ENCODE measurements at places on chromosomes 6 and 20.

DNA sequence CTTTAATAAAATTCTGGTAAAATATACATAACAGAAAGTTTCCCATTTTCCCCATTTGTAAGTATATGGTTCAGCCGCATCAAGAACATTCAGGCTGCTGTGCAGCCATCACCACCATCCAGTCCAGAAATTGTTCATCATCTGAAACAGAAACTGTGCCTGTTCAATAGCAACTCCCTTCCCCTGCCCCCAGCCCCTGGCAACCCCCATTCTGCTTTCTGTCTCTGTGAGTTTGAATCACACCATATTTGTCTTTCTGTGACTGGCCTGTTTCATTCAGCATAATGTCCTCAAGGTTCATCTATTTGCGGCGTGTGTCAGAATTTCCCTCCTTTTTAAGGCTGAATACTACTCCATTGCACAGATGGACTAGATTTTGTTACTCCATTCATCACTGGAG, 19.1 kb downstream of the VSTM2L start:
- DNase-seq, result no peak

DNA sequence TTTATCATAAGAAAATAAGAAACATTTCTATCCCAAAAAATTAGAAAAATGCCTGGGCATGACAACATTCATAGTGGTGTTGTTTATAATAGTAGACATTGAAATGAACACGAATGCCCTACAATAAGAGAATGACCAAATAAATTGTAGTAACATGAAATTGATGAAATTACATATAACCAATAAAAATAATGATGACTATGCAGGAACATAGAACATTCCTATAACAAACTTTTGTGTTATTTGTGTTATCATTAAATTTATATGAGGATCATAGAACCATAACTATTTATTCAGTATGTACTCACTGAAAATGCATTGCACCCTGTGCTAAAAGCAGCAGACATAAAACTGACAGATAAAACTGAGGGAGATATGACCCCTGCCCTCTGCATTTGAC, 399.7 kb downstream of the CBLN4 start:
- no peak for DNase-seq

- DNase-seq, result no peak
These were observed 10.1 kb upstream of the SCUBE3 start for GRCh38 chr6:35203680-35204079.

- no peak for DNase-seq
These were observed 16.9 kb upstream of the MOCS1 start for GRCh38 chr6:39951191-39951590.

- no peak for DNase-seq
These were observed 68.7 kb upstream of the FBXO30 start for GRCh38 chr6:145883263-145883662.

DNA sequence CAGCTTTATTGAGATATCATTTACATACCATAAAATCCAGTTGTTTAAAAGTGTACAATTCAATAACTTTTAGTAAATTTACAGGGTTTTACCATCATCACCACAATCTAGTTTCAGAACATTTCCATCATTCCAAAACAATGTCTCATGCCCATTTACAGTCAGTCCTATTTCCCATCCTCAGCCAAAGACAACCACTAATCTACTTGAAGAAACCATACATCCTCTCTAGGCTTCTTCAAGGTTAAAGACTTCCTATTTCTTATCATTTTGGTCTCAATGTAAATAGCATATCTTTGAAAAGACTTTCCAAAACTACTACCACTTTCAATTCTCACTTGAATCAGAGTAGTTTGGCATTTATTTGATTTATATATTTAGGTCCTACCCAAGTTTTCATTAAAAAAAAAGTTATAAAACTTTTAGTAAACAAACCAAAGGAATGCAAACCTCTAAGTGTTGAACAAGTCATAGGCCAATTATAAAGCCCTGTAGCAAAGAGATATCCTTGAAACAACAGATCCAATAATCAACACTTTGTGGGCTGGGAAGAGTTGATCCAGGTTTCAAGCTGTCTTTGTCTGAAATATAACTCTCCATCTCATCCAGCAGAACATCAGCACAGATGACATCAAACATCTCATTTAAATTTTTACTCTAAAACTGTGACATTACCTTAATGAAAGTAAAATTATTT, 211.3 kb upstream of the RUNX2 start:
- DNase-seq, result no peak

Data from DMS 273 treated with DMSO at 0.1 percent for 48 hours (cell line).